ENCODE measurements at places on chromosomes 2 and 18.

DNA sequence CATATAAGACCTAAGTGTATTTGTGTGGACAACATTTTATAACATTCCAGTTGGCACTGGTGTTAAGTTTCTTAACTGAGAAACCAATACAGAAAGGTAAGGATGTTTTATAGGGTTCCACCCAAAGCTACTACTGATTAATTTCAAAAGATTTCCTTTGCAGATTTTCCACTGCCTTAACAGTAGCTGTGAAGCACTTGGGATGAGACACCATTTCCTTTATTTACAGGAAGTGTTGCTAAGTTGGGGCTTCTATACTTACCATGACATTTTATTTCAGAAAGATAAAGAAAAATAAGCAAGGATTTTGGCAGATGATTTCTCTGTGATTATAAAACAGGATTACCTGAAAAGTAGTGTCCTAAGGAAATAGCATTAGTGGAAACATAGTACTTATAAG, 234.3 kb downstream of the CALCRL start:
- no peak for DNase-seq

- no peak for DNase-seq
These were observed 95.2 kb downstream of the TFCP2L1 start for GRCh38 chr2:121189661-121190381.

- no peak for DNase-seq
These were observed 28.6 kb upstream of the CHAC2 start for GRCh38 chr2:53739032-53739431.

DNA sequence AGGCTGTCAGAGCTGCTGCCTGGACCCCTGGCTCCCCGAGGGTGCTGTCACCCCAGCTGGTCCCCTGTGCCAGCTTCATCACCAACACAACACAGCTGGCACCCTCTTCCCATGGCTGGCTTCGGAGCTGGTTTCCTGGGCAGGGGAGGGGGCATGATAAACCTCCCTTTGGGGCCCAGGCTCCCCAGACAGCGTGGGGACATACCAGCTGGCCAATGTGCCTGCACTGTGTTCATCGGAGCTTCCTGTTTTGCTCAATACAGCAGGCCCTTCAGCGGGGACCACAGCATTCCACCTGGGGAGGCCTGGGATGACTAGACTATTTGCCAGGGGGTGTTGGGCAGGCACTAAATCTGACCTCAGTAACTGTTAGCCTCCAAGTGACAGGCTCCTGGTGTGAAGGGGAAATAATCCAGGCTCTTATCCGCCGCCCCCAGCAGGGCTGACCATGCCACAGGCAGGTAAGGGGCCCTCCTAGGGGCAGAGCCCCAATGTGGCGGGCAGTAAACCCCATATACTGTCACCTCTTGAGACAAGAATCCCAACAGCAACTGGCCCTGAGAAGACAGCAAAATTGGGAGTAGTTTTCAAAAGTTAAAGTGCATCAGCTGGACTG, 44.6 kb downstream of the EMX1 start:
- no peak for DNase-seq

GRCh38 chr2:28469304-28469703, 26.6 kb upstream of the PLB1 start:
- DNase-seq: no peak

DNA sequence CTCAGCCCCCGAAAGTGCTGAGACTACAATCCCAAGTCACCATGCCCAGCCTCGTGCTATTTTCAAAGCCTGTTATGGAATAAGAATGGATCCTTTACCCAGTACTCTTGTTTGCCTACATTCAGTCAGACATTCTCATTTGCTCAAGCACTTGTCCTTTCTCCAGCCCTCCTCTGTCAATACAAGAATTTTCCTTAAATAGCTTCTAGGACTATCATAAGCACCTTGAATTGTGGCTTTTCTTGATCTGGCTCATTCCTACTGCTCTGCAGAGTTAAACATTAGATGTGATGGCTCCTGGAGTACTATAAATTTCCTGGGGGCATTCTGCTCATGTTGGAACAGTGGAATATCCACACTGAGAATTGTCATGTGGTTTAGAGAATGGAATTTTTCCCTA, 506.1 kb downstream of the ARHGAP15 start:
- DNase-seq: no peak

GRCh38 chr2:49577041-49577440, 422.7 kb upstream of the FSHR start:
- DNase-seq: no peak

DNA sequence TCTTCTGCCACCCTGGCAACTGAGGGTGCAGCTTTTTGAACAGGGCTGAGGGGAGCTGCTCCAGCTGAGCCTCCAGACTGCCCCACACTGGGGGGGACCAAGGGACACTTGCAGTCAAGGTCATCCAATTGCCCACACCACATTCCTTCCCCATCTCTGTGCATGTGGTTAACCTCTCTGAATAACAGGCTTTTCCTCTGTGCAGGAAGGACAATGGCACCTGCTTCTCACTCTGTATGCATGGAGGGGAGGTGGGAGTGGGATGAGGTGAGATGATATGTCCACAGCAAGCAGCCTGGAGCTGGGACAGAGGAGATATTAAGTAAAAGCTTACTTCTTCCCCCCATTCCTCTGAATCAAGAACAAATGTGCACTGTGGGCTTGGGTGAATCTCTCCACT, 39.1 kb upstream of the TEX51 start:
- no peak for DNase-seq

DNA sequence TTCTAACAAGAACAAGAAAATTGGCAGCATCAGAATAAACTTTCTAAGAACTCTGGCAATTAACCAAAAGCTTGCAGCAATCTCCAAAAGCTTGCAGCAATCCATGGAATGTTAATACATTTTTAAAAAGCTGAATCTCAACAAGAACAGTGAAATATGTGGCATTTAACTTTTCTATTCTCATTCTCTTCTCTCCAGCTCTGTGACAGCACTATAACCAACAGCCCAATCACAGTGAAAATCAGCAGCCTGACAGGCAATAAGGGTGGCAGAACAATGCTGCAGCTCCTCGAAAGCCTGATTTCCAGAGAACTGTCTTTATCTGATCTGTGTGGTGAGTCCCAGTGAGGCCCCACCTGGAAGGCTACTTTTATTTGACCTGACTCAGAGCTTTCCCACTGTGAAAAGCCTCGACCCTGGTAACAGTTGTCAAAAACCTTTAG, 60.0 kb downstream of the TMEM131 start:
- no peak for DNase-seq
